ENCODE measurements at places on chromosomes 4 and X.

DNA sequence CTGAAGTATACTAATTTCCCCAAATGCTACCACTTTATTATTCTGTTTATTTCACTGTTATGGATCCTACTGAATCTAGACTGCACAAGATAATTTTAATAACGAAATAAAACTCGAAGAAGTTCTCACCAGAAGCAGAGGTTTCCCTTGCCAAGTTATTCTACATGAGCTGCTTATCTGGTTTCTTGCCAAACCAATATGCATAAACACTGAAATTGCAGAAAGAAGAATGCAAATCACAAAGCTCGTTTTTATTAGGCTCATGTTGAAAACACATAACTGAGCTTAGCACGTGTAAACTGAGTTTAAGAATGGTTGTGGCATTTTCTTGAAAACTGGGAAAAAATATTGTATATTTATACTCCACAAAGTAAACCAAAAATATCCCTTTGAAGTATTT, 35.9 kb downstream of the GRID2 start:
- DNase-seq = no peak

- DNase-seq = no peak
Measured at GRCh38 chr4:71453531-71453930, 114.7 kb downstream of the SLC4A4 start.

- DNase-seq = no peak
Measured at GRCh38 chr4:102565696-102566095, 64.5 kb downstream of the NFKB1 start.

DNA sequence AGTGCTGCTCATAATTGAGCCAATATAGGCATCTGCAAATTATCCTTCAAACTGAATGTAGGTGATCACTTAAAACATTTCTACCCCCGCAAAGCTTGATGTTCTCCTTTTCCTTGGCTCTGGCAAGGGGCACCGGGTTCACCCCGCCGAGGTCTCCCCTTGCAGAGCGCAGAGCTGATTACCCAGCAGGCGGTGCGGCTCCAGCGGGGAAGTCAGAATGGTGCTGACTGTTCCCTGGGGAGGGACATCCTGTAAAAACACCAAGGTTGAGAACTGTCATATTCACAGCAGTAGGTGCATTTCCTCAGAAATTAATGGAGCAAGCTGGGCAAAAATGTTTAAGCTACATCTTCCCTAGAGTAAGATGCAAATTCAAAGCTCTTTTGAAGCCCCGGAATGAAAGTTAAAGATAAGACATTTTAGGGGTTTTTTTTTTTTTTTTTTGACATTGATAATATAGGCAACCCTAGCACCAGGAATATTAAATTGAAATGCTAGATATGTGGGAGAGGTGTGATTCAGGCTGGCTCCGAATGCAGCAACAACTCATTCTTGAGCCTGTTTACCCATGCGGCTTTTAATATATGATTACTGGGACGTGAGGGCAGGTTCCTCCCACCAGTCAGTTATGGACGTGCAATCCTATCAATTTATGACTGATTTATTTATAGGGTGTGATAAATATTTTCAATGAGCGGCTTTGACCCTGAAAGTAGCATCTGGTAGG, 767.3 kb upstream of the TENM3 start:
- DNase-seq = no peak

- DNase-seq = no peak
Measured at GRCh38 chrX:47584714-47585113, 2.5 kb downstream of the TIMP1 start.

DNA sequence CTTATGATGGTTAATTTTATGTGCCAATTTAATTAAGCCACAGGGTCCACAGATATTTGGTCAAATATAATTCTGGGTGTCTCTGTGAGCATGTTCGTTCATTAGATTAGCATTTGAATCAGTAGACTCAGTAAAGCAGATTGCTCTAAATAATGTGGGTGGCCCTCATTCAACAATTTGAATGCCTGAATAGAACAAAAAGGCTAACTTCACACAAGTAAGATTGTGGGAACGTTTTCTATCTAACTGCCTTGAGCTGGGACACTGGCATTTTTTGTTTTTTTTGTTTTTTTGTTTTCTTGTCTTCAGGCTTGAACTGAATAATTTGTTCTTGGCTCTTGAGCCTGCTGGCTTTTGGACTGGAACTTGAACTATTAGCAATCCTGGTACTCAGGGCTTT, 292.4 kb upstream of the SPANXN4 start:
- DNase-seq = no peak

Data from HTR-8/SVneo (cell line).